Lower leg skin (tissue), 4 donors: ENCODE measurements at places on chromosomes 16 and 17.

DNA sequence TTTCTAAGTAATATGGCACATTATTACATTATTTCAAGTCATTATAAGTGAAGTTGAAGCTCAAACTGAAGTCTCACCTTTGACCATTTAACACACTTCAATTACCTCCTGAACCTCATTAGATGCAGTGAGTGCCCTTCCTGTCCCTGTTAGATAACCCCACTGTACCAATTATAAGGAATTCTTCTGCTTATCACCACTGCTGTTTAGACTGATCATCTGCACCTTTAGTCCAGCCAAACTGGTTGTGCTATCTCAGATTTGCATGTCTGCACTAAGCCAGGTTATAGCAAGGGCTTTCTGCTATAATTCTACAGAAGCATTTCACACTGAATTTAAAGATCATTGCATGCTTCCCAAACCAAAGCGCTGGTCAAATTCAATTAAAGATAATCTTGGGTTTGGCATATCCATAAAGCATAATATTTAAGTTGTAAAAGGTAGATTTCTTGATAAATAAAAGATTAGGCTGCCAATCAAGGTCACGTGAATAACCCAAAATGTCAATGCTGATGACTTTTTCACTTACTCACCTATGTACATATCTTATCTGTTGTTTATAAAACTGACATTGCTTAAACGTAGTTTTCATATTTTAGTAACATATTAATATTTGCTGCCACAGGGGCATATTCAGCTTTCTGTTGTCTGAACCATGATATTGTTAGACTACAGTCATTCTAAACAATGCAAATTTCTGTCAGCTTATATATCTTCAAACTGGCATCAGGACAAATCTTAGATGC, 11.9 kb downstream of the ITFG1 start:
- no peak for DNase-seq

DNA sequence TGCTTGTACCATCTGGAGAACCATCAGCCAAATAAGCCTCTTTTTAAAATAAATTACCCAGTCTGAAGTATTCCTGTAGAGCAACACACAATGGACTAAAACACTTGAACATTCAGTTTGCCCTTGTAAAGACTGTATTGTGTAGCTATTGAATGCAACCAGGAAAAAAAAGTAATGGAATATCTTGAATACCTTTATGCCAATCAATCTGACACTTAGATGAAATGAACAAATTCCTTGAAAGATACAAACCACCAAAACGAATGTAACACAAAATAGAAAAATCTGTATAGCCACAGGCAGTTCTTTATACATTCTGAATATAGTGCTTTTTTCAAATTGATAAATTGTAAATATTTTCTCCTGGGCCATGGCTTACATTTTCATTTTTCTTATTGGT, 63.3 kb upstream of the KCNJ16 start:
- DNase-seq, result no peak

- no peak for DNase-seq
These were observed 369.0 kb upstream of the DYNLRB2 start for GRCh38 chr16:80171746-80172145.

GRCh38 chr17:57553991-57554825, 190.9 kb downstream of the CCDC182 start:
- no peak for DNase-seq

DNA sequence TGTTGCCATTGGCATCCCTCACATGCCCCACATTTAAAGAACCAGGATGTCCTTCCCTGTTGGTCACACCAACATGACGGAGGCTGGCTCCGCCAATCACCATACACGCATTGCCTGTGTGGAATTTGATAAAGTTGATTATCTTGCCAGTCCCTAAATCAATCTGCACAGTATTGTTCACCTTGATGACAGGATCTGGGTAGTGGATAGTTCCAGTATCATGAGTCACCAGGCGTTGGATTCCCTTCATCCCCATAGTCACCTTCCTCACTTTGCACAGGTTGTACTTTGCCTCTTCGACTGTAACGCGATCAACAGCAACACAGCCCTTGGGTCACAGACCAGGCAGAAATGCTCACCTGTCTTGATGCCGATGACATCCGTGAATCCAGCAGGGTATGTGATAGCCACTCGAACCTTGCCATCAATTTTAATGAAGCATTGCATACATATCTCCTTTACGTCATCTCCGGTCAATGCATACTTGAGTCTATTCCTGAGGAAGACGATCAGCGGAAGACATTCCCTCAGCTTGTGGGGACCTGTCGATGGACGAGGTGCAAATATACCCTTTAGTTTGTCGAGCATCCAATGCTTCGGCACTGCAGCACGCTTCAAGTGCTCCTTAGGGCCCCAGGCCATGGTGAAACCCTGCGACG, 14.2 kb downstream of the CTRB2 start:
- DNase-seq, result peak; percentile 48

GRCh38 chr16:83137326-83137781, 510.6 kb downstream of the CDH13 start:
- no peak for DNase-seq

DNA sequence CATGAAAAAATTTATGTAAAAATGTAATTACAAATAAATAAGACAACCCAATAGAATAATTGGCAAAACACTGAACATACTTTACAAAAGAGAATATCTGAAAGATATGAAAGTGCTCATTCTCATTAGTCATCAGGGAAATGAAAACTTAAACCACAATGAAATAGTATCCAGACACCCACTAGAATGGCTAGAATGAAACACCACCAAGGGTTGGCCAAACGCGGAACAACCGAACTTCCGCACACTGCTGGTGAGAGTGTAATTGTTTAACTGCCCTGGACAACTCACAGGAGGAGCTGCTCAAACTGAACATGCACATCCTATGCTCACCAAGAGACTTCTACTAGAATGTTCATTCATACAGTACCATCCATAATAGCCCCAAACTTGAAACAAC, 5.8 kb upstream of the ZDHHC7 start:
- DNase-seq, result no peak

DNA sequence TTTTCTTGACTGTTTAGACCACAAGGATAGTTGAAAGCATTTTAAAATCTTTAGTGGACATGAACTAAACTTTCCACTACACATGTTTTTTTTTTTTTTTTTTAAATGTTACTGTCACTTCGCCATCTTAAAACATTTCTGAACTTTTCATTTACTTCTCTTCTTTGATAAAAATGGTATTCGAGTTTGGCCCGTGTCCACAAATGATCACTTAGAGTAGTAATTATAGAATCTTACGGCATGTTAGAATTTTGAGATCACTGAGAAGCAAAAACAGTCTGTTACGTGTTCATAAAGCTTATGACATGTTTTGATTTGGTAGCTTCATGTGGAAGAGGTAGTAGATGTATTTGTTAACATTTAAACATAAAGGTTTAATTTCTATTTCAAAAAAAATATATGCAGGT, 1.1 kb downstream of the NSRP1 start:
- DNase-seq, result no peak

- DNase-seq, result no peak
These were observed 49.3 kb upstream of the USP7 start for GRCh38 chr16:9012848-9013507.

- no peak for DNase-seq
These were observed 567 bp downstream of the ENO3 start for GRCh38 chr17:4951486-4951885.

DNA sequence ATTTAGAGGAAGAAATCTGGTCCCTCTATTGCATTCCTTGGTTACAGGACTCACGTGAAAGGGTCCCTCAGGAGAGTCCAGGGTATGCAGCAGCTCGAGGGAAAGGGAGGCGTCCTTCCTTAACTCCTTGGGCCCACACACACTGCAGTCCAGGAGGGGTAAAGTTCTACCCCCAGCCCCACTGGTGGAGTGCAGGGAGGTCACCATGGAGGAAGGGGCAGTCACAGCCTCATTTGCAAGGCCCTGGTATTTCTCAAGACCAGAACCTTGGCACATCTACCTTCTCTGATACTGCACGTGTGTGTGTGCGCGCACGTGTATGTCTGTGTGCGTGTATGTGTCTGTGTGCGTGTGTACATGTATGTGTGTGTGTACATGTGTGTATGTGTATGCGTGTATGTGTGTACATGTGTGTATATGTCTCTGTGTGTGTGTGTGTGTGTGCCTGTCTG, 11.1 kb downstream of the HIC1 start:
- DNase-seq, result no peak

GRCh38 chr17:59707149-59707970, at the start of the genes PTRH2 and VMP1:
TSS of gene PTRH2 (minus strand) at chr17:59707430. CDS start at chr17:59697978, 9,452 bp downstream.
TSS of gene VMP1 (plus strand) at chr17:59707654. CDS start at chr17:59731447, 23,793 bp downstream.
- peak; percentile 99 for DNase-seq

- no peak for DNase-seq
These were observed 105.9 kb upstream of the ANKFN1 start for GRCh38 chr17:56047331-56047730.
